ENCODE measurements at places on chromosomes 7 and 10.
A peak's percentile ranks its signal among the peaks of the same experiment; 100 is the strongest.

DNA sequence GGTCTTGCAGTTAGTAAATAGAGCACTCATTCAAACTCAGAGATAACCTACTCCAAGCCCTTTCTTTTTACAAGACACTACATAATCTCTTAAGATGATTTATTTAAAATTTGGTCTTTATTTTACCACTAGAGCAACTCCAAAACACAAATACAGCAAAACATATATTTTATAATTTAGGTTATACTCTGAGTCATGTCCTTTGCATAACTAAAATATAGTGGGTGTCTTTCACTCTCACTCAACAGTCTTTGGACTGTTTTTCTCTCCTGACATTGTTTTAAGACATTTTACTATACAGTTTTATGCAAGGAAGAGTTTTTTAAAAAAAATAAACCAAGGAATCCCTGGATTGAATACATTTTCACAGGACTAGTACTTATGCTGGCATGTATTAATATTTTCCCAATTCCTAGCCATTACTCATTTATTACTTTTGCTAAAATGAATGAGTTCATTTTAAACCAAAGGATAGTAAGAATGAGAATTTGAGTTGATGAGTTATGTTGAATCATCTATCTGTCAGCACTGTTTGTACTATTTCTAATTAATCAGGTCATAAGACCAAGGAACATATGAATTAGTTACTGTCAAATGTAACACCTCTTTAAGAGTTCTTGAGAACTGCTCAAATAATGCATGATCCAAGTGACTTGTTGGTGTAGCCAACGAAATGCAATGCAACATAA lies 303.1 kb upstream of the FZD1 start:
- DNase-seq: no peak

DNA sequence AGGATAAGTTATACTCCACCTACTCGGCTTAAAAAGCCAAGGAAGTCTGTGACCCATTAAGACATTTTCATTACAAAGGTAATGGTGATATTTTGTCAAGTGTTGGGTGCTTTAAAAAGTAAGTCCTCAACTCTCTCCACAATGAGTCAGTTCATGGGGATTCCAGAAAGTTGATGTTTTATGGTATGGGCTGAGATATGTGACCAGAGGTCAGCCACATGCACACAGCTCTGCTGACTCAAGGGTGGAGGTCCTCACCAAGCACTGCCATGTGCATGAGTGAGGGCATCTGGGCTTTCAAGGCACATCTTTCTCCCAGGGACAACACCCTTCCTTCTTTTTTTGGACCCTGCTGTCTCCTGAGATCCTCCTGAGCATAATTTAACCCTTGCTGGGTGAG lies 292.9 kb downstream of the PTEN start:
- DNase-seq: no peak

DNA sequence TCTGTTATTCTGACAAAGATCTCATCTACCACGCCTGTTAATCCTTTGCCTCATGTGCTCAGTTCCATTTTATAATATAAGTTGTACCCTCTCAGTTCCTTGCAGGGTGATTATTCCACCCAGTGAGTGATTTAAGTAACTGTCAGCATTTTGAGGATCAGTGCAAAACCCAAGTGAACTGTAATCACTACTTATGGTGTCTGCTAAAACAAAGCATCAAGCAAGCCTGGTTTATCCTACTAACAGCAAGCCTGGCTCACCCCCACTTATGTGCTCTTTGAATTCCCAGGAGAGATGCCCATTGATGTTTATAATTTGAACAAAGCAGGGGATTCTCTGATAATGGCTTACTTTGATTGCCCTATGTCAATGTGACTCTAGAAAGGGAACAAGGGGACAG lies 186.8 kb upstream of the LRGUK start:
- peak; percentile 76 for DNase-seq

- peak; percentile 80 for DNase-seq
These were observed at the start of gene SGCE for GRCh38 chr7:94655848-94656657. Gene SGCE (minus strand): TSS chr7:94656133. CDS start chr7:94656098, 35 bp downstream.

DNA sequence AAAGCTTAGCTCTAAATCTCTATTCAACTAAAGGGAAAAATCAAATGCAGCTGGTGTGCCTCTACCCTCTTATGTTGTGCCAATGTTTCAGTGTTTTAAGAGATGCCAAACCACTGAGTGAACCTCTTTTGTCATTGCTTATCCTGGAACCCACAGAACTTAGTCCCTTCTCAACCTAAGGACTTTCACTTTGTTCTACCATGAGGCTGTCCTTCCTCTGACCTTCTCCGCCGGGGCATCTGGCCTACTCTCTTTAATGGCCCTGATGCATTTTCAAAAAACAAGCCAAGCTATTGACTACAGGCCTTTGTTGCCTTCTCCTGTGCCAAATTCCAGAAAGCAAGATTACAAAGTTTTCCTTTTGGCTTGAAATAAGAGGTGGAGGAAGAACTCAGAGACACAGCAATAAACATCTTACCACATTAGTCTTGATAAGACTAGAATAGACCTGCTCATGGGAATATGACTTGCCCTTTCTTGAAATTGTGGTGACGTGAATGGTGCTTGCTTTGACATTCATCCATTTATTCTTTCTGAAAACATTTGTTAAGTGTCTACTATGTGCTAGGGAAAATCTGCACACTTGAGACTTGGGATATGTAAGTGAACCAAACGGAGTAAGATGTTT lies 253.2 kb upstream of the SMIM30 start:
- no peak for DNase-seq
